Stimulated activated CD4-positive, alpha-beta T cell treated with anti-CD3 and anti-CD28 coated beads, Interleukin-4, amount 100 ng/mL, for 1 hour (primary cell): ENCODE measurements at places on chromosomes 16 and 17.
A peak's percentile ranks its signal among the peaks of the same experiment; 100 is the strongest.

- DNase-seq = no peak
Observed at GRCh38 chr16:78956859-78957258, 643.7 kb downstream of the MAF start.

DNA sequence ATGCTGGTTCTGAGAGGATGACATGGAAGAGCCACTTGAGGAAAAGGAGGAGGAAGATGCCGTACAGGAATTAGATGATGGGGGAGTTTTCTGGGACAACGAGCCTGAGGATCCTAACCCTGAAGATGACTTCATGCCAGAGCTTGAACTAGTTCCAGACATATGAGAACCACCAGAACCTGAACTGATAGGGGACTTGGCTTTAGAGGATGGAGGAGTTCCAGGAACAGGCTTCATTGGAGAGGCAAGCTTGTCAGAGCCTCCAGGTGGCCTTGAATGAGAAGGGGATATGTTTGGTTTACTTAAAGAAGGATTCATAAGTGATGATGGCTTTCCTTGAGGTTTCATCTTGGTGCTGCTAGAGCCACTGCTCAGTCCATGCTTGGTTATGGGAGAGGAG lies 6.9 kb upstream of the FBXL20 start:
- no peak for DNase-seq

- no peak for DNase-seq
Observed at GRCh38 chr17:44501866-44502375, 1.3 kb downstream of the GPATCH8 start.

DNA sequence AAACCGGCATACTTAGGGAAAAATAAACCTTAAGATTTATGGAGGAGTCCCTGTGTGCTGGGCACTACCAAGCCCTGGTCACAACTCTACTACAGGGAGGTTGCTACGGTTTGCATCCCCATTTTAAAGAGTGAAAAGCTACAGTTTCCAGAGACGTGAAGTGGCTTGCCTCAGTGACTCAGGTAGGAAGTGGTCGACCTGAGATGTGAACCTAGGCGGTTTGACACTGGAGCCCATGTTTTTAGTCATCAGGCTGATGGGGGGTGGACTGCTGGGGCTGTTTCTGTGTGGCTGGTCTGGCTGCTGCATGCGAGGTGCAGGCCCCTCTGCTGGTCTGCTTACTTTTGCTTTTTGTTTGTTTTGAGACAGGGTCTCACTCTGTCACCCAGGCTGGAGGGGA lies 6.6 kb downstream of the COX6A2 start:
- peak; percentile 22 for DNase-seq

DNA sequence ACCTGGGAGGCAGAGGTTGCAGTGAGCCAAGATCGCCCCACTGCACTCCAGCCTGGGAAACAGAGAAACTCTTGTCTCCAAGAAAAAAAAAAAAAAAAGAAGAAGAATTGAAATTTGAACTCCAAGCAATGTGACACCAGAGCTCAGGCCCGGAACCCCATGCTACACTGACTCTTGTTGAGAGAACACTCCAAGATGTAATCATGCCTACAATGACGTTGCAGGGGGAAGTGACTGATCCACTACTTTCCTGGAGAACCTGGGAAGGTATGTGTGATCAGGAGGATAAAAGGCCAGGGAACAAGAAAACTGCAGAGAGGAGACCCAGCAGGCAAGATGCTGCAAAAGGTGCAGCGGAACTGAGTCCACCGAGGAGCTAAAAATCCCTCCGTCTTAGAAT lies 57.9 kb downstream of the ADCY9 start:
- no peak for DNase-seq

DNA sequence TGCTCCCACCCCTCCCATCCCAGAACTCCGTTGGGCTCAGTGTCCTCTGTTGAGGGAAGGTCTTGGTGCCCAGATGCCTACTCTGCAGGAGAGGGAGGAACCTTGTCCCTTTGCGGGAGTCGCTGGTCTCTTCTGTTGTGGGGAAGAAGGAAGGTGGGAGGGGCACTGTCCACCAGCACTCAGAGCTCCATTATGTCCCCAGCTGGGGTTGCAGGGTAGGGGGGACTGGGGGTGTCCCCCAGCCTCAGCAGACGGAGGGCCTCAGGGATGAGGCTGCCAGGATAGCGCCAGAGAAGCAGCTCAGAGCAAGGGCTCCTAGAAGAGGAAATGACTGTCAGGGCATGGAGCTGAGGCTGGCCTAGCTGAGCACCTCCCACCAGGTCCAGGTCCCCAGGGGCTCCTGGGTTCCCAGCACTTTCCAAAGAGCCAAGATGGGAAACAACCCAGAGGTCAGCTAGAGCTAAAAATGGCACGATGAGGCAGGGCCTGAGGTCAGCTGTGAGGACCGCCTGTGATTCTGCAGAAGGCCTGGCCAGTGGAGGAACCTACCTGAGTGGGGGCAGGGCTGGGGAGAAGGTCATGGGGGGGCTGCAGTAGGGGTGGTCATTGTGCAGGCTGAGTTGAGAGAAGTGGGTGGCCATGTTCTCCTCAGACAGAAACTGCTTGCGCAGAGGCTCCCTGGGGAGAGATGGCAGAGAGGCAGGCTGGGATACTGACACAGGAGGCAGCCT lies 893 bp downstream of the HCFC1R1 start:
- DNase-seq = no peak

DNA sequence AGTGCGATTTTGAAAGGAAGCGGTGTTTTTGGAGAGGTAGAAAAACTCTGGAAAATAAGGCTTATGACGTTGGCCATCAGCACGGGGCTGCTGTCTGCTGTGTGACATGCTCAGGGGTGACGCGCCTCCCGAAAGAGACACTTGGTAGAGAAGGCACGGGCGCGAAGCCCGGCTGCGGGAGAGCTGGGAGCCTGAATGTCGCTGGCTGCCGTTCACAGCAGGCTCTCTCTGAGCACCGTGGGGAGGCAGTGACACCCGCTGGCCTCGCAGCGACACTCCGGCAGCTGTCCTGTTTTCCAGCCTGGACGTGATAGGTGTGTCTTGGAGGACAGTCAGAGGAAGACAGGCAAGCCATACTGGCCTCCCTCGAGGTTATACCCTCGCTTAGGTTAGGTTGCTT lies 759.1 kb upstream of the RBFOX1 start:
- no peak for DNase-seq

GRCh38 chr16:71367241-71367976 lies 8.9 kb downstream of the CALB2 start:
- DNase-seq = peak; percentile 25

DNA sequence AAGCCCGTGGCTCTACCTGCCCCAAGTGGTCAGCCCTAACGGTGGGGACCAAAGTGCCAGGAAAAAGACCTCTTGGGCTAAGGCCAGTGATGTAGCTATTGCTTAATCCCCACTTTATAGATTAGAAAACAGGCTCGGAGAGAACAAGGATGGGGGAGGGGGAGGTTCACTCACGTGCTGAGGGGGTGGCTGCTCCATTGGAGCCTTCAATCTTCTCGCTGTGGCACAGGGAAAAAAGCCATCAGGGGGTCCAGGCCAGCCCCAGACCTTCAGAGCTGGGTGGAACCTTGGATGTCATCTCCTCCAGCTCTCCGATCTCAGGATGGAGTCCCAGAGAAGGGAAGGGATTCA lies 45.9 kb downstream of the SRCIN1 start:
- no peak for DNase-seq

DNA sequence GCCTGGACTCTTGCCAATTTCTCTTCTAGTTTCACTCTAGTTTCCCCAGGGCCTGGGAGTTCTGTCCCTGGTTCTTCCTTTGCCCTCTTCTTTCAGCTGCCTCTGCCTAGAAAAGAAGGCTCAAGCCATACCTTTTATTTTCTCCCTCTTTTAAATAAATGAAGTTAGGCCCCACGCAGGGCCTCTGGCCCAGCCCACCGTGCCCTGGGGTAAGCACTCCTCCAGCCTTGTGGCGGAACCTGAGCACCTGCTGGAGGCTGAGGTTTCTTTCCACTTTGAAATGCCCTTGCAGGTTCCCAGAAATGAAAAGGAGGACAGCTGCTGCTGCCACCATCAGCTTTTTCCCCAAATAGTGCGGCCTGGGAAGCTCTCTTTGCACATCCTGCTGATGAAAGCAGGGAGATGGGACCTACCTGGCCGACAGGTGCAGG lies 139.4 kb downstream of the CCDC182 start:
- no peak for DNase-seq

- DNase-seq = no peak
Observed at GRCh38 chr17:40825599-40825998, 3.2 kb upstream of the KRT10 start.

DNA sequence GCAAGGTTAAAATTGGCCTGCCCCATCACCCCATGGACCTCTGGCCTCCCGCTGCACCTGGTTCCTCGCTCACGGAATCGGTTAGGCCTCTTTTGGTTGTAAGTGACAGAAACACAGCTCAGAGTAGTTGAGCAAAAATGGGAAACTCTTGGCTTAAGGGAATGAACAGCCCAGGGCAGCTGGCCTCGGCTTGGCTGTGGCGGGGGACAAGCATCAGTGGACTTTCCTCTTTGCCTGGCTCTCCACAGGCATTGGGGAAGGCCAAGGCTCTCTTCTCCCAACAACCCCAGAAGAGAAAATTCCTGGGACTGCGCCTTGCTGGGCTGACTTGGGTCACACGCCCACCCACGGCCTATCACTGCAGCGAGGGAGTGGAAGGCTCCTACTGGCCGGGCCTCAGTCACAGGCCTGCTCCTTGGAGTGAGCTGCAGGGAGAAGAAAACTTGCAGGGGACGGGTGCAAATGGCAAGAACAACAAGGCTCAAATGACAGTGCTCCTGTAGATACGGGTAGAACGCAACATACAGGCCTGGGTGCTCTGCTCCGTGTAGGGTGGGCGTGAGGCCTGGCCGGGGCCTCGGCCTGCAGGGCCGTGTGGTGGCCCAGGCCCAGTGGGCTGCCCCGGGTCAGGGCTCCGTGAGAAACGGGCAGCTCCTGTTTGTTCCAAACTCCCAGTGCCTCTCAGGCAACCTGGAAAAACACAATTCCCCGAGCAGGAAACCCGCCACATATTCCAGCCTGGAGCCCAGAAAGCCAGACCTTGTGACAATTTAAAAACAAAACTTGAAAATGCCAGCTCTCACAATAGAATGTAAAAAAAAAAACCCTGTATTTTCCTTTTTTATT lies 25.0 kb upstream of the ATP2A3 start:
- DNase-seq = no peak

- no peak for DNase-seq
Observed at GRCh38 chr17:78999947-79000395, 9.6 kb downstream of the CANT1 start.

GRCh38 chr17:14840616-14841231 lies 424.4 kb downstream of the PMP22 start:
- DNase-seq = no peak

DNA sequence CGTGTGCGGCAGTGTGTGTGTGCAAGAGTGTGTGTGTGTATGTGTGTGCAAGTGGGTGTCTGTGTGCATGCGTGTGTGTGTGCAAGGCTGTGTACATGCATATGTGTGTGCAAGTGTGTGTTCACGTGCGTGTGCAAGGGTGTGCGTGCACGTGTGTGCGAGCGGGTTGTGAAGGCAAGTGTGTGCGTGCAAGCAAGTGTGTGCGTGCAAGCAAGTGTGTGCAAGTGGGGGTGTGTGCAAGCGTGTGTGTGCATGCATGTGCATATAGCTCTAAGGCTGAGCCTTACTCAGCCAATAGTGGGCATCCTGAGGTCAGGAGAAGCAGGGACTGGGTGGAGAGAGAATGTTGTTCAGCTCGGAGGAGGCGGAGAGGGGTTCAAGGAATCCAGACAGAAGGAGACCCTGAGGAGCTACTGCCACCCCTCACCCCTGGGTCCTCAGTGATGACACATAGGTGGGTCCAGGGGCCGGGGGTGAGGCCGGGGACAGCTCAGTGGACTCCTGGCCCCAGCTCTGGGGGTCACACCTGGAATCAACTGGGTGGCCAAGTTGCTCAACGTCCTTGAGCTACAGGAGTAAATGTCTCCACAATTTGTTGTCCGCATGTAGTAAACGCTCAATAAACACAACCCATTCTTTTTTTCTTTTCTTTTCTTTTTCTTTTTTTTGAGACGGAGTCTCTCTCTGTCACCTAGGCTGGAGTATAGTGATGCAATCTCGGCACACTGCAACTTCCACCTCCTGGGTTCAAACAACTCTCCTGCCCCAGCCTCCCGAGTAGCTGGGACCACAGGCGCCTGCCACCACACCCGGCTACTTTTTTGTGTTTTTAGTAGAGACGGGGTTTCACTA lies 1.8 kb downstream of the PRR29 start:
- no peak for DNase-seq

- DNase-seq = peak; percentile 72
Observed at GRCh38 chr17:77441130-77441920, 300.6 kb downstream of the SEC14L1 start.

- DNase-seq = no peak
Observed at GRCh38 chr17:3915995-3916696, at the start of gene P2RX1. Gene P2RX1 (minus strand): TSS chr17:3916465. CDS start chr17:3916225, 240 bp downstream.

DNA sequence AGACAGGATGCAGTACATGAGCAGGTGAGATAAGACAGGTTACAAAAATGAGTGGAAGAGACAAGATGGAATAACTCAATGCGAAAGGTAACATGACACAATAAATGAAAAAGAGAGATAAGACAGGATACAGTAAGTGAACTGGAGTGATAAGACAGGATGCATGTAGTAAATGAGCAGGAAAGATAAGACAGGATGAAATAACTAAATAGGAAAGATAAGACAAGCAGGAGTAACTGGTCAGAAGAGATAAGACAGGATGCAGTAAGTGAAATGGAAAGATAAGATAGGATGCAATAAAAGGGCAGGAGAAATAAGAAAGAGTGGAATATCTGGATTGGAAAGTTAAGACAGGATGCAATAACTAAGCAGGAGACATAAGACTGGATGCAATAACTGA lies 8.3 kb upstream of the MYH4 start:
- no peak for DNase-seq

- no peak for DNase-seq
Observed at GRCh38 chr16:68332411-68333121, 21.7 kb downstream of the PRMT7 start.

DNA sequence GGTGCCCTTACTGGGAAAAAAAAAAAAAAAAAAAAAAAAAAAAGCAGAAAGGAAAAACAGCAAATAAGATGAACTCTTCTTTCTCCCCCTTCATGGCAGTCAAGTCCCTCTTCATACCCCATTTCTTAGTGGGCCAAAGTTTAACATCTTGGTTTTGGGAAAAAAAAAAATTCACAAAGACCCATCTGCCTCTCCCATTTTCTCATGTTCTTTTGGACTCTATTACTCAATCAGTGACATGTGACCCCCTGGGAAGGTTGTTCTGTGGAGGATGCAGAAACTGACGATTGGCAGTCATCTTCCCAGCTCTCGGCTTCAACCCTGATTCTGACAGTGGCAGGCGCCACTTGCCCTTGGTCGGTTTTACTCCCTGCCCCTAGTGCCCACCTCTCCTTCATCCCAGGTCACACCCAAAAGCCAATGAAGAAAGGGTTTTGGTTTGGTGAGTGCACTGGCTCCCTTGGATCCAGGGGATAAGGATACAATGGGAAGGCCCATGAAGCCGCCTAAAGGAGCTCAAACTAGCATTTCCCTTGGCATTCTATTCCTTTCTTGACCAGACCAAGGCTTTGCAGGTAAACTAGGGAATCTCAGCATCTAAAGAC lies 60.7 kb upstream of the TBX2 start:
- no peak for DNase-seq

GRCh38 chr17:78953356-78954350 lies 26.1 kb downstream of the LGALS3BP start:
- DNase-seq = no peak
